ENCODE measurements at places on chromosomes 16 and 17.

GRCh38 chr17:9529033-9529700 lies 46.5 kb downstream of the STX8 start:
- no peak for DNase-seq

DNA sequence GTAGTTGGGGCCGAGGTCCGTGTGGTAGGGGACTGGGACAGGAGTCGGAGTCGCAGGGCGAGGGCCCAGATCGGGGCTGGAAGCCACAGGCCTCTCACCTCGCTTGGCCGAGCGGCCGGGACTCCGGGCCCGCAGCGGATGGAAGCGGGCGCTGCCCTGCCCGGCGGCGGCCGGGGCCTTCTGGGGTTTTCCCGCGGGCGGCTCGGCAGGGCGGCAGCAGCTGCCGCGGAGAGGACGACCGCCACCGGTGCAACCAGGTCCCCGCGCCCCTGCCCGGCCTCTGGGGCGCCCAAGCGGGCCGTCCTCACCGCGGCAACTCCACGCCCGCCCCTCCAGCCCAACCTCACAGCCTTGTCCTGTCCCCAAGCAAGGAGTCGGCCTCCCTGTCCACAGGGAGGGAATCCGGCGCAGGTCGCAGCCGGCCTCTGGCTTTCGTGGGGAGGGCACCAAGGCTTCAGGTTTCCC lies 15.6 kb upstream of the UTP6 start:
- DNase-seq: no peak

DNA sequence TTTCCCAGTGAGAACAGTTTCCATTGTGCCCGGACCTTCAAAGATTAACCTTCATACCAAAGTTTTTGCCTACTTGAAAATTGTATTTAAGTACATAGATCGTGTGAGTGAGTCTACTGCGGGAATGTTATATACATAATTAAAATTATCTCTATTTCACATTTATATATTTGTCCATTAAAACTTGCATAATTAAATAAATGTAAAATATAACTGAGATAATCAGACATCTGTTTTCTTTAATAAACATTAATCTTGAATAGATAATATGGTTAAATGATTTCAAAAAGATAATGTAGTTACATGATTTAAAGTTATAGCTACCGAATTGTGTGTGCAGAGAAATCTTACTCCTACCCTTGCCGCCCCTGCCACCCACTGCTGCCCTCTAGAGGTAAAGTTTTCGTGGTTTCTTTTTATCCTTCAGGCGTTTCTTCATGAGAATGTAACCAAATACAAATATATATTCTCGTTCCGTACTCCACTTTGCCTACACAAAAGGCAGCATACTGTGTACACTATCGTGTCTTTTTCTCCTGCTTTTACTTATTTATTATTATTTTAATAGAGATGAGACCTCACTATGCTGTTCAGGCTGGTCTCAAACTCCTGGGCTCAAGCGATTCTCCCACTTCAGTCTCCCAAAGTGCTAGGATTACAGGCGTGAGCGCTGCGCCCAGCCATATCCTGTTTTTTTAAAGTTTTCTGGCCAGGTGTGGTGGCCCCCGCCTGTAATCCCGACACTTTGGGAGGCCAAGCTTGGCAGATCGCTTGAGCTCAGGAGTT lies 35.6 kb downstream of the RPA1 start:
- no peak for DNase-seq

GRCh38 chr17:49486012-49486641 lies 9.0 kb upstream of the NGFR start:
- DNase-seq: no peak

DNA sequence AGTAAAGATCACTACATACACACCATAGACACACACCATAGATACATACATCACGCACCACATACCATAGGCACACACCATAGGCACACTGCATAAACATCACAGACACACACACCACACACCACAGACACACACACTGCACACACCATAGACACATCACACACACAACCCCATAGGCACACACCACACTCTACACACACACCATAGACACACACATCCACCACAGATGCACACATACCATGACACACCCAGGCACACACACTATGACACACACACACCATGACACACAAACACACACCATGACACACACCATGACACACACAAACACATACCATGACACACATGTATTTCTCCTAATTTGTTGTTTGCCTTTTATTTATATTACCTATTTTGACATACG lies 14.1 kb downstream of the TBC1D16 start:
- no peak for DNase-seq

- DNase-seq: no peak
These were observed 90.3 kb downstream of the KATNIP start for GRCh38 chr16:27640277-27640600.

GRCh38 chr16:2205967-2206313 lies 686 bp downstream of the MLST8 start:
- no peak for DNase-seq

- DNase-seq: no peak
These were observed 618 bp downstream of the AANAT start for GRCh38 chr17:76467809-76468633.

- DNase-seq: no peak
These were observed 8.3 kb downstream of the ZNF629 start for GRCh38 chr16:30778549-30779244.

GRCh38 chr16:28858421-28858820 lies 5.2 kb upstream of the SH2B1 start:
- no peak for DNase-seq

GRCh38 chr17:49217651-49218413 lies 7.3 kb downstream of the ABI3 start:
- no peak for DNase-seq

GRCh38 chr17:6261466-6261865 lies 173.5 kb downstream of the AIPL1 start:
- DNase-seq: no peak

- no peak for DNase-seq
These were observed 17.1 kb downstream of the RAB11FIP4 start for GRCh38 chr17:31408586-31408985.

- no peak for DNase-seq
These were observed 126.9 kb downstream of the BRIP1 start for GRCh38 chr17:61736438-61736837.

DNA sequence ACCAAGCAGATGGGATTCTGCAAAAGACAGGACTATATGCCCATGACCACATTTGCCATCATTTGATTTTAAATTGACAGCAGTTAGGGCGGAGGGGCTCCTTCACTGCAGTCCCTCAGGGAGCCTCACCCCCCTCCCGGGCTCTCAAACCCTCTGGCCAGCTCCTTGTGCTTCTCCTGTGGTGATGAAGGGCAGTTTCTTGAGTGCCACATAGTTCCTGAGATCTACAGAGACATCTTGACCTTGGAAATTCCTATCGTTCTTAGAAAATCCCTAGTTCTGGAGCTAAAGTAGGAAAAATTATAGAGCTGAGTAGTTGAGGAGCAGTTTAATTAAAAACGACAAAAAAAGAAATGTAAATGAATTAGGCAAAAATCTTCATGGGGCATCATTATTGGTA lies 231.5 kb downstream of the CCDC182 start:
- no peak for DNase-seq

GRCh38 chr17:17186551-17187505 lies 19.3 kb downstream of the PLD6 start:
- no peak for DNase-seq

GRCh38 chr16:28188085-28188916 lies 23.5 kb downstream of the XPO6 start:
- no peak for DNase-seq

GRCh38 chr17:32949181-32949580 lies 21.2 kb downstream of the TMEM98 start:
- no peak for DNase-seq

DNA sequence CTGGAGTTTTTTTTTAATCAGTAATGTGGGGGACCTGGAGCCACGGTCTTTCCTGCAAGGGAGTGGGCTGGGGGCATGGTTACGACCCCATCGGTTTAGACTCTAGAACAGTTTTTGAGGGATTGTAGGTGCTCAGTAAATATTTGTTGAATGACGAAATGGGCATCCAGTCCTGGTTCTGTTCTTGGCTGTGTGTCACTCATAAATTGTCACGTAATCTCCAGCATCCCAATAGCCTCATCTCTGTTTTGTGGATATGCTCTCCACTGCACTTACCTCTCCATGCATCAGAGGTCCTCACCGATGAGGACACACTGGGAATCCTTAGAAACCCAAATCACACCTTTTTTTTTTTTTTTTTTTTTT lies 497 bp upstream of the SLC38A7 start:
- no peak for DNase-seq

- DNase-seq: no peak
These were observed 102.6 kb downstream of the GOSR1 start for GRCh38 chr17:30579610-30580315.

DNA sequence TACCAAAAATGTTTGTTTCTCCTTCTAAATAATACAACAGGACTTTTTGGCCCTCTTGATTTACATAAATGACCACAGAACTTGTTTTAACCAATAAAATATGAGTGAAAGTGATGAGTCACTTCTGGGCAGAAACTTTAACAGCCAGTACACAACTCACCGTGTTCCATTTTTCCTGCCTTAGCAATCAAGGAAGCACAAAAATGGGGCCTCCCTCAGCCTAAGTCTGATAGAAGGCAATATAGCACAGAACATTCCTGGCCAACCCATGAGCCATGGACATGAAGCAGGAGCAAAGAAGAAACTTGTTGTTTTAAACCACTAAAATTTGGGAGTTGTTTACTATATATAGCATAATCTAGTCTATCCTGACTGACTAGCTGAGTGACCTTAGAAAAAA lies 61.1 kb upstream of the MTMR4 start:
- peak; percentile 25 for DNase-seq

DNA sequence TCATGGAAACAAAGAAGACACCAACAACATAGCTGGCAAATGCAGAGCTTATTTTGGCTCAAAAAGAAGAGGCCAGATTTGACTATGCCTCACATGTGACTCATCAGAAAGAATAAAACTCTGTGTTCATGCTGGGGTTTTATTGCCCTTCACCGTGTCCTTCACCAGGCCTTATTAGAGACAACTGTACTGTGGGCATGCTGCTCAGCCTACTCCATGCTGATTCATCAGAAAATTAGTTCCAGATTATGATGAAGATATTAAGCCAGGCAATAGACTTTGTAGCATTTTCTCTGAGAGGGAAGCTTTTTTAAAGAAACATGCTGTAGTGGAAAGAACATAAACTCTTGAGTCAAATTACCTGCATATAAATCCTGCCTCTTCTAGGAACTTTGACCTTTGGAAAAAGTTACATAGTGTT lies 89.8 kb downstream of the CYB561 start:
- DNase-seq: peak; percentile 96

- peak; percentile 54 for DNase-seq
These were observed 66.1 kb downstream of the BCAS3 start for GRCh38 chr17:60743799-60744198.

GRCh38 chr17:4232168-4232813 lies 31.5 kb downstream of the ANKFY1 start:
- peak; percentile 43 for DNase-seq

Data from fibroblast of skin of left quadriceps (primary cell).